ENCODE measurements at places on chromosomes 7 and 10.
A peak's percentile ranks its signal among the peaks of the same experiment; 100 is the strongest.

- DNase-seq = no peak
Observed at GRCh38 chr10:16776896-16777295, 40.3 kb downstream of the RSU1 start.

GRCh38 chr7:105743351-105744090 lies 132.9 kb downstream of the ATXN7L1 start:
- no peak for DNase-seq

GRCh38 chr10:101282947-101283346 lies 53.7 kb upstream of the LBX1 start:
- DNase-seq = no peak

DNA sequence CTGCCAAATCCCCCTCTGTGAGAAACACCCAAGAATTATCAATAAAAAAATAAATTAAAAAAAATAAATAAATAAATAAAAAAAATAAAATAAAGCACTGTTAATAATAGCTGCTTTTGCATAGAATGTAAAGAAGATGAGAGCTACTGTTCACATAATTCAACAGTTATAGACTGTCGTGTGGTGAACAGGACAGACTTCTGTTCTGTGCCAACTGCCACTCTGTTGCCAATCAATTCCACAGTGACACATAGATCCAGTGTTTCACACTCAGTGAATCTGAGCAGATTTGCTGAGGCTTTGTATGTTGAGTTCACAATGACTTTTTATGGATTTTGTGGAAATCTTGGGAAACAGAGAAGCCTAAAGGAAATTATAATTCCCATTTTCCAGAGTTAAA lies 14.9 kb downstream of the ARHGAP19 start:
- no peak for DNase-seq

DNA sequence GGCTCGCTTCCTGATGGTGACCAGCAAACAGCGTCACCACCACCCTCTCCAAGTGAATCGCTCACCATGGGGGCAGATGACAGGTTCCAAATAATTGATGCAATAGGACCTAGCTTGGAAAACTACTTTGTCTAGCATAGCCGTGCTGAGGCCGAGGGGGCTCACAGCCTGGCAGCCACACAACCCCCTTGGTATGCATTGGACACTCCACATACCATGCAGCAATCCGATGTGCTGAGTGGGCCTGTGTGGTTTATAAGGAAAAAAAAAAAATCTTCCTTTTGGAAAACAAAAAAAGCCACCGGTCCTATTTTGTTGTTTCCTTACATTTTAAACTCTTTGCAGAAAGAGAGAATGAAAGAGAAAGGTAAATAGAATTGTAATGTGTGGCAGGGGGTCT lies 15.1 kb downstream of the GATA3 start:
- DNase-seq = no peak

DNA sequence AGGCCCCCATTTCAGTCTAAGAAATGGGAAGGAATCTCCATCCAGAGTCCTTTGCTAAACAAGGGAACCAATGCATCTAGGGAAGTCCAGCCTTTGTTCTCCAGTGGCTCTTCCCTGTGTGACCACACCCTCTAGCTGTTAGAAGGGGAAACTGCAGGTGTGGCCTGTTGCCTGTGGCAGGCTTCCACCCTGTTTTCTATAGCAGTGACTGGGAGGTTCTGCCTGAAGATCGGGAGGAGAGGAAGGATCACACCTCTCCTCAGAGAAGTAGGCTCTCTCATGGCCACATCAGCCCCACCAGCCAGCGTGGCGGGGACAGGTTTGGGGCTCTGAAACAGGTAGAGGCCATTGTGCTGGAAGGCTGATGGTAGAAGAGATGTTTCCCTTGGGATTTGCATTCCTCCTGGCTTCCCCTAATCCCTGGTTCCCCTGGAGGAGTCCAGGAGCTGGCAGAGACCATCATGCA lies 47.7 kb upstream of the TRIM8 start:
- DNase-seq = peak; percentile 36

- DNase-seq = no peak
Observed at GRCh38 chr7:100692578-100692961, 1.5 kb downstream of the GIGYF1 start.

- no peak for DNase-seq
Observed at GRCh38 chr7:23604296-23604640, 7.1 kb downstream of the CCDC126 start.

- DNase-seq = no peak
Observed at GRCh38 chr7:20330928-20331909, 519 bp downstream of the ITGB8 start.

- no peak for DNase-seq
Observed at GRCh38 chr7:148296994-148297644, 293.4 kb upstream of the C7orf33 start.

DNA sequence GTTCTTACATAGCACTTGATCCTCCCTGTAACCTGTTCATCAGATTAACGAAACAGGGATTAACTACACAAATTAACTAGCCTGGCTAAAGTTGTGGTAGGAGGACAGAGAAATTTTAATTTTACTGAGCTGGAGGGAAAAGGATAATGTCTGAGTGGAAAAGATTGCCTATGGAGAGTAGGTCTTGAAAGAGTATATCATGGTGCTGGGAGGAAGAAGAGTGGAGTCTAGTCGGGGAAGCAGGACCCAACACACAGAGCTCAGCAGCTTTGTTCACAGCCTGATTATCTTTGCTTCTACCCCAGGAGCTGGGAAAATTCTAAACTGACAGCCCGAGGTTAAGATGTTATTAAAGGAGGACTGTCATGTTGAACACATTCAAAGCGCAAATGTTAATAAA lies 6.1 kb upstream of the KDM7A start:
- no peak for DNase-seq

Measured in CD4-positive, alpha-beta T cell treated with Interleukin-21 for 1 hour (primary cell).